ENCODE measurements at places on chromosomes 3 and 15.

DNA sequence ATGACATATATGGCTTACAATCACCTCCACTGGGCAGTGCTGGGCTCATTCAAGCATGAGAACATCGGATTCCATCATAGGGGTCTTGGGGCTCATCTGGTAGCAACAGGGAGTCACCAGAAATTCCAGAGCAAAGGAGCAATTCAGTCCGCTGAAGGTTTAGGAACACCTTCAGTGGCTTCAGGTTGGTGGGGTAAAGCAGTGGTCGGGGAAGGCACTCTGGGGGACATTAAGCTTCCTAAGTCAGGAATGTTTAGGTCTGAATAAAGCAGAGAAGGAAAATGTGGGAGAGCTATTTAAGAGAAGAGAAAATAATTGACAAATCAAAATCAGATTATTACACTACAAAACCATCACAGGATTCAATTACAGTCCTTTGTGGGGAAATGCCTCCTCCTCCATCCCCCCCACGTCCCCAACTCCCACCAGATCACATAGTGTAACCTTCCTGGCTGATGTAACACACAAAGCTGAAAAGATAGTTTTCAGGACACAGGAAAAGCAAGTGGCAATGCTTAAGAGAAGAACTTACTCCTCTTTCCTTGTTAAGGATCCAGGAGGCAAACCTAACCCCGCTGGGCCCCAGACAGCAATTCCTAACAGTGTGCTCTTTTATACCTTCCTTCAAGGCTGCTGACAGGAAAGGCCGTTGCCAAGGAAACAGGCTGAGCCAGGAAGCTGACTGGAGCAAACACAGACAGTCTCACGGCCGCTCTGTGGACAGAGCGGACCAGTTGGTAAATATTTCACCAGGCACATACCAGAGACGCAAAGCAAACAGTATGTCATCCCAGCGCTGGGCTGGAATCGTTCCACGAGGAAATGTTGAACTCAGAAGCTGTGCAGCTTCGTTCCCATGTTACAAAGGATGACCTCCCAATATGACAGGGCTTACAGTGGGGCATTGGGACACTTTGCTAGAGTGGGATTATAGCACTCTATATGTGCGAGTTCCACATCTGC, 57.5 kb upstream of the LMCD1 start:
- DNase-seq = peak; percentile 47

DNA sequence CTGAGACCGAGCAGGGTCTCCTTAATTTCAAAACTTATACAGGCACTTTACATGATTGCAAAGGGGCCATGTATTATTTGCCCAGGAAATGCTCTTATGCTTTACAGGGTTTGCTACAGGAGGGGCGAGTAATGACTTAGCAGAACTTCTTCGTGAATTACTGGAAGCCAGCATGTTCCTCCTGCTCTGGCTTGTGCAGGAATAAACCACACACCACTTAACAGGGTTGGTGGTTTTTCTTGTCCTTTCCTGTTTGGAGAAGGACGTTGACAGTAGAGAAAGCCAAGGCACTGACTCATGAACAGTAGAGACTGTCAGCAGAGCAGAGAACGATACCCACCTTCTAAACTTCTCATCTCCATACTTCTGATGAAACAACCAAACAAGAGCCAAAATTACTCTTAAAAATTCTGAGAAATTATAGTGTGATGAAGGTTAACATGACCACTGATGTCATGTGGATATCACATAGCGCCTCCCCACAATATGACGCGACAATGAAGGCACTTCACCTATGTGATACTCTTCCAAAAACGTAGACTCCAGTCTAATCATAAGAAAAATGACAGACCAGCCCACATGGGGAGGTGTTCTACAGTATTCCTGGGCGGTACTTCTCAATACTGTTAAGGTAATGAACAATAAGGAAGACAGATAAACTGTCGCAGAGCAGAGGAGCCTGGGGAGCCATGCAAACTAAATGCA, 24.7 kb upstream of the MCTP2 start:
- no peak for DNase-seq

- no peak for DNase-seq
These were observed 345.7 kb upstream of the TRIM42 start for GRCh38 chr3:140332131-140332530.

DNA sequence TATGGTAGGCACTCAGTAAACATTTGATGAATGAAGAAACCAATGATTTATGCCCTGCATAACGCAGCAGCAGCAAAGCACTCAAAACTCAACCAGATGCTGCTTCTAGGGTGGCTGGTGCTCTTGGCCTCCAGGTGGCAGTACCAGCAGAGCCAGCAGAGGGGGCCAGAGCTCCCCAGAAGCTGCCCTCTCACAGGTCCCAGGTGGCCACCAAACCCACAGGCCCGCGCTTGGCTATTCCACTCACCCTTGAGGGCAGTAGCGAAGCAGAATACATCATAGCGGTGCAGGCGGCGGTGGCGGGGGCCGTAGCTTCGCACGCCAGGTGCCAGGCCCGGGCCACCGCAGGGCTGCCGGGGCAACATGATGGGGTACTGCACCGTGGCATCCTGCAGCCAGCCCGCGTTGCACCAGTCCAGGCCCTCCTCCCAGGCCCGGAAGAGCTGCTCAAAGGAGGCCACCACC, 16.6 kb downstream of the HAPLN3 start:
- no peak for DNase-seq

DNA sequence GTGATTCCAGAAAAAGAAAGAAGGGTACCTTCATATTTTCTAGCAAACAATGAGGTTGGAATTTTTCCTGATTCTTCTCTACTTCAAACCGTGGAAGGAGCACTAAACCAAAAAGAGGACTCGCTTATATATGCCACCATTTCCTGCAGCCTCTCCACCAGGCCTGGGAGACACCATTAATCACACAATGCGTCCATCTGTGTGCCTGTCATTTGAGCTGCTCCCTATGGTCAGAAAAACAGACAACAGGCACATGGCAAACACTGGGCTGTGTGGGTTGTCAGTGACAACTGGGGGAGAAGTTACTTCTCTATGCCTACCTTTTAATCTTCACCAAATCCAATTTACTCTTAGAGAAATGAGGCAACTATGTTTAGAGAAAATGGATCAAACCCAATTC, 71.9 kb downstream of the NR2F2 start:
- no peak for DNase-seq
